ENCODE measurements at places on chromosomes 6 and 20. TPM values are rescaled to one million over a fixed set of nuclear protein-coding genes. Genes with fewer than 3 reads are reported as not detected.

Gene CGA
- total RNA-seq, result 8.2 TPM

Gene MROH8
- 2.4 TPM for total RNA-seq

Gene PLCB4
- 7.2 TPM for total RNA-seq

Gene HRH3
- not detected for total RNA-seq

DNA sequence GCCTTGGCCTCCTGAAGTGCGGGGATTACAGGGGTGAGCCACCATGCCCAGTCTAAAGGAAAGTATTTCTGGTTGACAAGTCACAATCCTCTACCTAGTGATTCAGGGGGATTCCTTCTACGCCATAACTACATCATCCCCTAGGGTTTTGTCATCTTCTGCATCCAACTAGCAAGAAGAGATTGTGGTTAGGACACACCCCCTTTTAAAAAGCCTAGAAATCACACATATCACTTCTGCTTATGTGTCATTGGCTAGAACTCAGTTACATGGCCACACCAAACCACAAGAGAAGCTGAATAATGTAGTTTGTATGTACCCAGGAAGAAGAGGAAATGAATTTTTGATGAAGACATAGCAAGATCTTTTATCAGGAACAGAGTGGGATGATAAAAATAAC lies 14.7 kb upstream of the CHD6 start:
- DNase-seq, result no peak

- no peak for DNase-seq
Measured at GRCh38 chr20:32752458-32753250, 9.4 kb upstream of the COMMD7 start.

DNA sequence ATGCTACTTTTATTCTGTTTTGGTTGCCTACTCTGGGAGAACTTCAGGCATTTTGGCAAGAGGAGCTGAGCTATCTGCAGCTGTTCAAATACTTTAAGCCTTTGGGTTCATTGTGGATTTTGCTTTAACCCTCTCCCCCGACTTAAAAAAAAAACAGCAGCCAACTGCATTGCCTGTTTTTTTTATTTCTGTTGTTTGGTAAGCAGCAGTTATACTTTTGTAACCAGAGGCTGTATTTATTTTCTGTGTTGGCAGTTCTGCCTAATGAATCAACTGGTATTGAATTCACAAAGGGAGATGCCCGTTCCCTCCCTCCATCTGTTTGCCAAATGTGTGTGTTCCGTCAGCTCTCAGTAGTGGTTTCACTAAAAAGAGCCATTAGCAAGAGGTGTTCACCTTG lies 484.0 kb downstream of the UTRN start:
- DNase-seq, result peak; percentile 89

DNA sequence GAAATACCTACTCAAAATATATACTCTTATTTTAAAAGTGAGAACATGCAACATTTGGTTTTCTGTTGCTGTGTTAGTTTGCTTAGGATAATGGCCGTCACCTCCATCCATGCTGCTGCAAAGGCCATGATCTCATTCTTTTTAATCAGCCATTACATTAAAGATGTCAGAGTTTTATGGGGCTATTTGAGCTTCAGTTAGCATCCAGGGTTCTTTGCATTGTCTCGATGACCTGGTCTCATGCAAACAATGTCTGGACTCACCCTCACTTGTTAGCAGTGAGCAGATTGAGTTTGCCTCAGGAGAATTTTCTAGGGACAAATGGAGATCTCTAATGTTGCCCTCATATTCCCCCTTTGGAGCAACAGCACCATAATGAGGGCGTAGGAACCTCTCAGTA lies 458.7 kb upstream of the AGPAT4 start:
- no peak for DNase-seq

DNA sequence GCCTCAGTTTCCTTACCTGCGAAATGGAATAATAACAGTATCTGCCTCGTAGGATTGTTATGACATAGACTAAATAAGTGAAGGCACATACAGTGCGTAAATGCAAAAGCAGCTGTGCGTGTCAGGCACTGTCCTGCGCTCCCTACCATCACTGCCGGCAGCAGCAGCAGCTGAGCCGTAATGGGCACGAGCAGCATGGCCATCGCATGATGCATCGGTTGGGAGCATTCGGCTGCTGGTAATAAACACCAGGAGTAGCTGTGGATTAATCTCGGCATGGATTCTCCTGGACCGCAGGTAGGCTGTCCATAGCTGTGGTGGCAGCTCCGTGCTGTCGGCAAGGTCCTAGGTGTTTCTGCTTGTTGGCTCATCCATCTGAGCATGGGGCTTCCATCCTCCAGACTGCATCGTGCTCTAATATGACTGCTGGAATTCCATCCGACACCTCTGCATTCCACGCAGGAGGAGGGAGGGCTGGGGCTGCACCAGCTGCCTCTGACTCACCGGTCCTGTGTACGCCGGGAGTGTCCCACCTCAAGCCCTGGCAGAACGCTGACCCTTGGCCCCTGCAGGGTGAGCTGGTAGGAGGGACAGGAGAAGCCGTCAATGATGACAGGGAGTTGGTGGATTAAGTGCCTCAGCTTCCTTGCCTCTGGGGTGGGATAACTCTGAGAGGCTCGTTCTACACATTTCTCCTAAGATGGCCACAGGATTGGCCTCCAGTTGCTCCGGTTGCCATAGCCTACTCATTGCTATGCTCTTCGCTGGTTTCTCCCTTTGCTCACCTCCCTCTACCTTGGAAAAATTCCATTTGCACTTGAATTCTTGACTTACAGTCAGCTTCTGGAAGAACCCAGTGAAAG lies 100.9 kb upstream of the PMEPA1 start:
- no peak for DNase-seq

GRCh38 chr6:79646006-79646405 lies 14.9 kb downstream of the SH3BGRL2 start:
- no peak for DNase-seq

DNA sequence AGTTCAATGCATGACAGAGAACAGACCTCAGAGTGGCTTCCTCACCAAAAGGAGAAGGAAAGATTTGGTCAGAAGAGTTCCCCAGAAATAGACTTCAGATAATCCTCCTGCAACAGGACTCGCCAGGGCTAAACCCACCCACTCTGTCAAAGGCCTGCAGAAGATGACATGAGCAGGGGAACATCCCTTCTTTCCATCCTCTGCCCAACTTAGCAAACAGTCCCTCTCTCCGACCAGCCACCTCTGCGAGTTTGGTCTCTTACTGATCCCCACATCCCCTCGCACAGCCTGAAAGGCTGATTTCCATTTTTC lies 7.5 kb downstream of the NFATC2 start:
- peak; percentile 91 for DNase-seq

DNA sequence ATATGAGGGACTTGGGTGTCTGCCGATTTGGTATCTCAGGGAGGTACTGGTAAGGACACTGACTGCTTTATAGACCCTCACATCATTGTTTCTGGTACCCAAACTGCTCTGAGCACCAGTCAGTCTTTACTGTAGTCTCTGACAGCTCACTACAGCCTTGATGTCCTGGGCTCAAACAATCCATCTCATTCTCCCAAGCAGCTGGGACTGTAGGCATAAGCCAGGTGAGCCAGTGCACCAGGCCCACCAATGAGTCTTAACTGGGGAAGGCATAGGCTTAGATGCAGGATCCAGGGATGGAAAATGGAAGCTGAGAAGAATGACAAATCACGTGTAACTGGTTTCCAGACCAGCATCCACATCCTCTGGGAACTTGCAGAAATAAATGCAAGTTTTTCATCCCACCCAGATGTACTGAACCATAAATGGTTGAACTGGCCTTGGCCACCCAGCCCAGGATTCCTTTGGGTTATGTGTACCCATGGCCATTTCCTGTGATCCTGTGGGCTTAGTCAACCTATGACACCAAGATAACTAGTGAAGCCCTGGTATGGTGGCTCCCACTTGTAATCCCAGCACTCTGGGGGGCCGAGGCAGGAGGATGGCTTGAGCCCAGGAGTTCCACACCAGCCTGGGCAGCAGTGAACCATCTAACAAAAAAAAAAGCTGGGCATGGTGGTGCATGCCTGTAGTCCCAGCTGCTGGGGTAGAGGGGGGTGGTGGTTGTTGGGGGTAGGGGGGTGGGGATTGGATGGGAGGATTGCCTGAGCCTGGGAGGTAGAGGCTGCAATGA lies 5.8 kb downstream of the TUBB start:
- no peak for DNase-seq

DNA sequence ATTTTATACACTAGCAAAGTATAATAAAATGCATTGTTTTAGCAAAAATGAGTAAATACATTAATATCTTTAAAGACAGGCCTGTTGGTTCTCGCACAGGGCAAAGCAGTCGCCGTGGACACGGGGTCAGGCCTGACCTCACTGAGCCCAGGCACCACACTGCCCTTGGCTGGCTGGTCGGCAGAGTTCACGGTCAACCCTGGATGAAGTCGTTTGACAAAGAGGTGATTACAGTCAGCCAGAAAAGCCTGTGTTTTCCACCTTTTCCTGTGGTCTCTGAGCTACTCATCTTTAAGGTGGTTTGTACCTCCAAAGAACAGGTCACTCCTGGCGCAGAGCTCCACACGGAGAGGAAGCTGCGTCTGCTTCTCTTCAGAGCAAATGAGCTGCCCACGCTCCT lies 191.5 kb downstream of the DLL1 start:
- DNase-seq, result no peak

DNA sequence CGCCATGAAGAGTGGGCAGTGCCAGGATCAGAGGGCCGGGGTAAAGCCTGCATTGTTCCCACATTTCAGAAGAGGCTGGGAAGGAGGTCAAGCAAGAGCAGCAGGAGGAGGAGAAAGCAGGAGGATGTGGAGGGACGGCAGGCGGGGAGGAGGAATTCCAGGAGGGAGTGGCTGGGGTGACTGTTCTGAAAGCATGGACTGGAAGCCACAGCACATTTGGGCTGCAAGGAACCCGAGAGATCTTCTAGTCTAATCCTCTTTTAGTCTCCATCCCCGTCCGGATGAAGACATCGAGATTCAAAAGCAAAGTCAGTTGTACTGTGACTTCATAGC lies 76.9 kb downstream of the FAM50B start:
- peak; percentile 45 for DNase-seq

DNA sequence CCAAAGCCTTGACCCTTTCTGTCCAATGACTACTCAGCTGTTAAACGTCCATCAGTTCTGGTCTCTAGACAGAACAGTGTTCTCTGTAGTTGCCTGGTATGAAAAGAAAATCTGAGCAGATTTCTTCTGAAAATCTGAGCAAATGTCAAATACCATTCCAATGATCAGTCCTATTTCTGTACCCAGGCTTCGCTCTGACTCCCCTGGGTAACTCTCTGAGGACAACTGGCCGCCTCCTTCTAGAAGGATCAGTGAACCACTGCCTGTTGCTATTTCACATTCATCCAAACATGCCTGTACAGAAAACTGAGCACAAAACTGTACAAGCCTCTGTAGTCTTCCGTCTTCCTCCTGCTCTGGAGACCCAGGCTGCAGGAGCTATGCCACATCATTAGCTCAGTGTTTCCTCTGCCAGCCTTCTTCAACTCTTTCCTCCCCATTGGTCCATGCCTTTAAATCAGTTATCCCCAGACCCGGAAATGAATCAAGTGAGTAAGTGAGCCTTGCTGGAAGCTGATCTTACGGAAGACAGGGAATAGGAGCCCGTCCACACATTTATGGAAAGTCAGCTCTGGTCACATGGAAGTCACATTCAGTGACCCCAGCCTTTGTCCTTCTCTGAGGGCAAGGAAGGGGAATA lies 63.3 kb downstream of the DAAM2 start:
- DNase-seq, result peak; percentile 23

DNA sequence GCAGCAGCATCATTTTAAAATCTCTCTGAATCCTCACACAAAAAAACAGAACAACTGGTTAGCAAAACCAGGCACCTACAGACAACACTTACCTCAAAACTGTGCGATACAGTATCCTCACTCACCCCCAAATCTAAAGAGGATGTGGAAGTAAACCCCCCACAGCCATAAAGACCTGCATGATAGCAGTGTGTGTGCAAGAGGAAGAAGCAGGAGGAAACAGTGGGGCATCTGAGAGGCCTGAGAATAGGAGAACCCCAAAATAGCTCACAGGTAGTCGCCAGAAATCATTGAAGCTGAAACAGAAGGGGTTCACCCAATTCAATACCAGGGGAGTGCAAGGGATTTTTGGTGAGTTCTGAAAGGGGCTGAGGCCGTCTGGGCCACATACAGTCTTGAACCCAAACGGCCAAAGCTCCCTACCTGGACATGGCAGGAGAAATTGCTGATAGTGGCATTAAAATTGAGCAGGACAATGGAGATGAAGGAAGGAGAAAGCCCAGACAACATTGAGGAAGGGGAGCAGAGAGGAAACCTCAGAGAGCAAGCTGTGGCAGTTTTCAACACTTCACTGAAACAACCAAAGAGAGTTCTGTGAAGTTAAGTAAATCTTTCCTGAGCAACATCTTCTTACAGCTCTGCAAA lies 129.7 kb downstream of the FIG4 start:
- no peak for DNase-seq

GRCh38 chr20:36439731-36440072 lies 101.6 kb upstream of the MYL9 start:
- DNase-seq, result no peak

DNA sequence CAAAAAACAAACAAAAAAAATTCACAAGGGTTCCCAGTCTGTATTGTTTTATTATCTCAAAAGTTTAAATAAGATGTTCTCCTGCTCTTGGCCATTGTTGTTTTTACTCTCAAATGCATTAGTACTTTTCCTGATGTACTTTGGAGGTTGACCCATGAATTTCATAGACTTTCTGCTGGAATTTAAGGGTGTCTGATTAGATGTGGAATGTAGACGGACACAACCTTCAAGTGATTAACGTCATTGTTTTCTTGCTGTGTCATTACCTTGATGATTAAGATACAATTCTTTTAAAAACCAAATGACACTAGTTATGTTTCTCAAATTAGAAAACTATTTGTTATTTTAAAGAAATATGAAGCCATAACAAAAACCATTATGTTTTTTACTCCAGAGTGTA lies 421.4 kb upstream of the RUNX2 start:
- no peak for DNase-seq

DNA sequence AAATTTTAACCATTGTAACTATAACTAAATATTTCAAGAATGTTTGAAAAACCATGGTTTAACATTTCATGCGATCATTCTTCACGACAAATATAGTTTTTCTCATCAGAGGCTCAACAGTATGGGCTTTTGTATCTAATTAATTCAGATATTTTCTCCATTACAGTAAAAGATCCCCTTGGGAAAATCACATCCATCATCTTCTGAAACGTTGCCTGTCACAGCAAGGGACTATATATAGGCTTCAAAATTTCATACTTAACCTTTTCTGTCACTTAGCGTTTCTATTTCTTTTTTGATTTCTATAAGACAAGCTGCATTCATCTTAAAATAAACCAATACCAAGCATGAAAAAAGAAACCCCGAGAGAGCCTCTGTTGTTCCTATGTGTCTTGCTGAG lies 710.0 kb downstream of the PRKN start:
- no peak for DNase-seq
